ENCODE measurements at places on chromosomes 1 and 21.

DNA sequence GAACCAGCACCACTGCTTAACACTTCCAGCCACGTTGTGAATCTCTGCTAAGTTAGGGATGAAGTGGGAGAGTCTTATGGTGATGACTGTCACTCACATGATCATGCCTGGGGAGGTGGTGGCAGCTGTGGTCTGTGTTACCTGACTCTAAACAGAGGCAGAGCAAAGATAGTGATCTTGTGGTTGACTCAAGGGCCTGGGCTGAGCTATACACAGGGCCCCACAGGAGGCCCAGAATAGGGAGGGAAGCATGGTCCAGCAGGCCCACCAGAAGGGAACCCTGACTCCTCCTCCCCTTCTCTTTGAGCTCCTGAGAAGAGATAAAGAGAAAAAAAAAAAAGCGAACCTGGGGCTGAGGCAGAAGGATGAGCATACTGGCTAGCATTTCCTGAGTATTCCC lies 55.0 kb downstream of the PLXNA2 start:
- DNase-seq: no peak

- no peak for DNase-seq
Measured at GRCh38 chr21:41809891-41810596, 43.2 kb upstream of the RIPK4 start.

- no peak for DNase-seq
Measured at GRCh38 chr1:227712648-227713047, 22.5 kb downstream of the JMJD4 start.

- DNase-seq: no peak
Measured at GRCh38 chr1:27455139-27455811, 34.7 kb downstream of the WASF2 start.

DNA sequence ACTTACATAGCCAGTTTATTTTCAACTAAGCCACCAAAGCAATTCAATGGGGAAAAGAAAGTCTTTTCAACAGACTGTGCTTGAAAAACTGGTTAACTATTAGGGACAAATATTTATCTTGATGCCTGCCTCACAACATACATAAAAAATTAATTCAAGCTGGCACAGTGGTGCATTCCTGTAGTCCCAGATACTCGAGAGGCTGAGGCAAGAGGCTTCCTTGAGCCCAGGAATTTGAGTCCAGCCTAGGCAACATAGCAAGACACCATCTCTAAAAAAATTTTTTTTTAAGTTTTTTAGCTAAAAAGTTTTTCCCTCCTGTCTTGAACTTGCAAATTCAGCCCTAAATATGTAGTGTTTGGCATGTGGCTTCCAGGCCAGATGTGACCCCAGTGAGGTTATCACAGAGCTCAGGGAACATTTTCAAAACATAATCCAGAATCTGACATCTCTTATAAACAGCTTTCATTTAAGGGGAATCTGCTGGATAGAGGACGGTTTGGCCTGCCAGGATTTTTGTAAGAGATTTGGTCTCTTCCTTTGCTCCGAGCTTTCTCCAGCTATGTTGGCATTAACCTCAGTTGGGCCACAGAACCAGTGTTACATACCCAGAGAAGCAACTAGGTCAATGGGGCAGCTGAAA lies 46.4 kb downstream of the COL6A1 start:
- DNase-seq: no peak

GRCh38 chr21:38769191-38769780 lies 36.4 kb upstream of the ETS2 start:
- DNase-seq: no peak

GRCh38 chr1:204327359-204327758 lies 32.4 kb downstream of the PLEKHA6 start:
- DNase-seq: no peak

GRCh38 chr1:67572594-67573221 lies 112.3 kb upstream of the GADD45A start:
- no peak for DNase-seq

DNA sequence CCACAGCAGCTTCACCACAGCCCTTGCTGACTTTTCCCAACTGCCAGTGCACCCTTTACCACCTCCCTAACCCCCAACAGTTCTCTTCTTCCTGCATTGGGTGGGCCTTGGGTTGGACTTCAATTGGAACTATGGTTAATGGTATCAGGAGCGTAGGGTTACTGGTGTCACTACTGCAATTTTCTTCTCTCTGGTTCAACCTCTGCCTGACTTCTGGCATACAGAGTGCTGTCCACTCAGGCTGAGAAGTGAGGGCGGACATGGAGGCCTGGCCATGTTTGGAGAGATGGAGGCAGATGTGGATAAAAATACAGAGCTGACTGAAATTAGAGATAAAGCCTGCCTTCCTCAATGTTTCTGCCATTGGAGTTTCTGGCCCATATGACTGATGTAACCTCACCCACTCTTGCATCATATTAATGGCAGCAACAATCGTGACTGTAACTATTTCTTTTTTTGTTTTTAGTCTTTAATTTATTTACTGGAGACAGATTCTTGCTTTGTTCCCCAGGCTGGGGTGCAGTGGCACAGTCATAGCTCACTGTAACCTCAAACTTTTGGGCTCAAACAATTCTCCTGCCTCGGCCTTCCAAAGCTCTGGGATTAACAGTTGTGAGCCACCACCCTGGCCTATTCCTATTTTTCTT lies 87.8 kb downstream of the NAV1 start:
- DNase-seq: no peak

- no peak for DNase-seq
Measured at GRCh38 chr1:89519779-89520358, 4.8 kb upstream of the LRRC8B start.

GRCh38 chr1:15885269-15885668 lies 37.8 kb downstream of the SPEN start:
- DNase-seq: no peak

- DNase-seq: no peak
Measured at GRCh38 chr1:19738669-19739068, 61.0 kb downstream of the TMCO4 start.
